IgD-negative memory B cell (primary cell): ENCODE measurements at places on chromosomes 7 and 10. TPM values are rescaled to one million over a fixed set of nuclear protein-coding genes. Genes with fewer than 3 reads are reported as not detected.

The CALCR gene
- polyA plus RNA-seq = not detected

The CALY gene
- not detected for polyA plus RNA-seq

The CNPY1 gene
- polyA plus RNA-seq = not detected

The VPS37D gene
- 0.39 TPM for polyA plus RNA-seq

The ATRNL1 gene
- polyA plus RNA-seq = 2.5 TPM

The SFTPA1 gene
- not detected for polyA plus RNA-seq

The GALNT17 gene
- not detected for polyA plus RNA-seq

The TRIM56 gene
- 15.0 TPM for polyA plus RNA-seq

The NEUROD6 gene
- not detected for polyA plus RNA-seq

The PLAC9 gene
- not detected for polyA plus RNA-seq

The GNGT1 gene
- not detected for polyA plus RNA-seq

The PDSS1 gene
- polyA plus RNA-seq = 2.8 TPM

The DCLRE1A gene
- polyA plus RNA-seq = 2.3 TPM

The SFMBT2 gene
- 1.6 TPM for polyA plus RNA-seq

The MAP3K8 gene
- 40.0 TPM for polyA plus RNA-seq

The LRMDA gene
- polyA plus RNA-seq = not detected

The CNTNAP2 gene
- 47.3 TPM for polyA plus RNA-seq

The TMEM254 gene
- 29.4 TPM for polyA plus RNA-seq

The PDE1C gene
- polyA plus RNA-seq = not detected

The TLX1 gene
- polyA plus RNA-seq = not detected

The NKX1-2 gene
- polyA plus RNA-seq = not detected

The MBLAC1 gene
- 1.4 TPM for polyA plus RNA-seq

The CDK14 gene
- polyA plus RNA-seq = 53.0 TPM

The PRPS1L1 gene
- polyA plus RNA-seq = not detected

The SEMA3C gene
- not detected for polyA plus RNA-seq

The AIMP2 gene
- 25.9 TPM for polyA plus RNA-seq

The PGAM2 gene
- polyA plus RNA-seq = not detected

The FAM20C gene
- not detected for polyA plus RNA-seq

The CYP2C19 gene
- polyA plus RNA-seq = not detected

The SLC26A5 gene
- not detected for polyA plus RNA-seq

The GPR22 gene
- not detected for polyA plus RNA-seq

The STARD3NL gene
- 48.9 TPM for polyA plus RNA-seq

The GJC3 gene
- not detected for polyA plus RNA-seq

The GPR37 gene
- polyA plus RNA-seq = not detected

The INPP5A gene
- 0.94 TPM for polyA plus RNA-seq
